Pons (tissue), 1 donor: ENCODE measurements at places on chromosomes 12 and 14.
A peak's percentile ranks its signal among the peaks of the same experiment; 100 is the strongest.

DNA sequence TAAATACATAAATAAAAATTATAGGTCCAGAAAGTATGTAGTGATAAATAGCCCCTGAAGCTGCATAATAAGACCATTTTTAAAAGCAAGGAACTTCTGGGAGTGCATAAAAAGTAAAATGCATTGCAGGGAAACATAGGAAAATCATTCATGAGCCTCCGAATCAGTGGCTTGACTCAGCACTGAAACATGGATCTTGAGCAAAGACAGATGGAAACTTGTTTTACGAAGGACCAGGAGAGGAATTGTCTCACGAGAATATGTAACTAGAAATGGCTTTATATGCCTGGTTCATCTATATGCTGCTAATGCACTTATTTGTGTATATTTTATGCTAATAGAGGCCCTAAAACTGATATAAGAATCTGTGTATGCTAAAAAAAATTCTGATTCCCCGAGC, 14.7 kb downstream of the TMEM30B start:
- DNase-seq: no peak

DNA sequence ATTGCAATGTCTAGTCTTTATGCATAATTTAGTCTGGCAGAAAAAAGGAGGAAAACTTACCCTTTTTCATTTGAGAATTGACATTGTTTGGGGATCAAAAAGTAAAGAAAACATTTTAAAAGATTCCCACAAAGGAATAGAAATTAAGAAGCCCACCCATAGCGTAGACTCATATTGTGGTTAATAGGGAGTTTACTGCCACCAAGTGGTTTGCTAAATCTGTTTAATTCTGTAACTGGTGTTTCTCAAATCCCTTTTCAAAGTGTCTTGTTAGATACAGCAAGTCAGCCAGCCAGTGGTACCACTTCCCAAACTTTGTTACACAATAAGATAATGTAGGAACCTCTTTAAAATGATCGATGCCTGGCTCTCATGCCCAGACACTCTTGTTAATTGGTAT, 180.3 kb downstream of the IPO8 start:
- DNase-seq: peak; percentile 35

GRCh38 chr12:124026755-124027745, 54.0 kb downstream of the ZNF664 start:
- no peak for DNase-seq

DNA sequence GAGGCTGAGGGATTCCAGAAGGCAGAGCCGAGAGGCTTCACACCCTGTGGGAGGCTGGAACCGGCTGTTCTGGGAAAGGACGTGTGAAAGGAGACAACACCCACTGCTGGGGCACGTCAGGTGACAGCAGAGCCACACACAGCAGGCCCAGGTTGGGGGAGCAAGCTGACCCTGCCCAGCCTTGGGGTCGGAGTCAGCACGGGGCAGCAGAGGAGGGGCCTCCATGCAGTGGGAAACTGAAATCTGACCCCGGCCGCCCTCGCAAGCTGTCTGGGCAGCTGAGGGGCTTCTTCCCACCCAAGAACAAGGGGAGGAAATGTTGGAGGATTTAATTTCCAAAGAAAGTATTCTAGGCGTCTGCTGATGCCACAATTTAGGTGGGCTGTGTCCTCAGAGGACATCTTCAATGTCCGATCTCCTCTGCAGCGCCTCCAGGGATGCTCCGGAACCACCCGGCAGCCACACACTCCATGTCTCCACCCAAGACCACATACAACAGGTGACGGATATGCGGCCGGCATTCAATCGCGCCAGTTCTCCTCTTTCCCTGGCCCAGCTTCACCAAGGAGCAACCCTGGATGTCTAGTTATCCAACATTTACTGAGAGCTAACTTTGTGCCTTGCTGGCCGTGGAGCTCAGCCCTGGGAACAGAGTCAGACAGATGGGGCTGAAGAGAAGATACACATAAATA, 30.7 kb downstream of the SNRNP35 start:
- DNase-seq: no peak

- DNase-seq: no peak
Measured at GRCh38 chr12:13293096-13293495, 96.6 kb downstream of the EMP1 start.

- no peak for DNase-seq
Measured at GRCh38 chr12:82746668-82747067, 60.0 kb downstream of the TMTC2 start.

DNA sequence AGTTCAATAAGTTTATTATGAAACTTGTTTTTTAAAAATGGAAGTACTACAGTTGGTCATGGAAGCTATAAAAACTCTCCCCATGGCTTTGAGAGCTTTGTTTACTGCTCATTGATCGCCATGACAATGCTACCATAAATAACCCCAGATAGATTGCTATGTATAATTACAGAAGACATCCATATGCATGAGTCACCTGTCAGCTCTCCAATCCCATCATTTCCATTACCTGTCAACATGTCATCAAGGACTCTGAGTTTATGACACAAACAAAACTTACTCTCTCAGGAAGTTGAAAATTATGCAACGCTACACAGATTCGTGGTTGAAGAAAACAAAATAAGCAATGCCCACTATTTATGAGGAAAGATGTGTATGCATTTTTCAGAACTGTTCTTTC, 144.4 kb downstream of the SEC23A start:
- DNase-seq: no peak

DNA sequence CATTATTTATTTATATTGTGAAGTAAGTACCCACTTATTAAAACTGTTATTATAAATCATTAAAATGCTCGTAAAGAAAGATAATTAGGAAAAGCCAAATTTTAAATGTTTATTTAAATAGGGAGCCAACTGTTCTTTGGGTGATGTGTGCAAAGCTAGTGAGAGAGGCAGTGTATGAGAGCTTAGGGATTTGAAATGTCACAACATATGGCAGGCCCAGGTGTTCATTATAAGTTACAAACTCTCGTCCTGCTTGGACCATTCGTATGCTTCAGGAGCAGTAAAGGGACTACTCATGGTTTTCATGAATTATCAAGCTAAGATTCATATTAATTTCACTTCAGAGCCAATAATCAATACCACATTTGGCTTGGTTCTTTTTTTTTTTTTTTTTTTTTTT, 154.5 kb downstream of the TGFB3 start:
- DNase-seq: no peak

GRCh38 chr12:130799051-130799450, 40.0 kb downstream of the STX2 start:
- DNase-seq: no peak

- DNase-seq: no peak
Measured at GRCh38 chr14:92549859-92550230, 36.3 kb downstream of the RIN3 start.

DNA sequence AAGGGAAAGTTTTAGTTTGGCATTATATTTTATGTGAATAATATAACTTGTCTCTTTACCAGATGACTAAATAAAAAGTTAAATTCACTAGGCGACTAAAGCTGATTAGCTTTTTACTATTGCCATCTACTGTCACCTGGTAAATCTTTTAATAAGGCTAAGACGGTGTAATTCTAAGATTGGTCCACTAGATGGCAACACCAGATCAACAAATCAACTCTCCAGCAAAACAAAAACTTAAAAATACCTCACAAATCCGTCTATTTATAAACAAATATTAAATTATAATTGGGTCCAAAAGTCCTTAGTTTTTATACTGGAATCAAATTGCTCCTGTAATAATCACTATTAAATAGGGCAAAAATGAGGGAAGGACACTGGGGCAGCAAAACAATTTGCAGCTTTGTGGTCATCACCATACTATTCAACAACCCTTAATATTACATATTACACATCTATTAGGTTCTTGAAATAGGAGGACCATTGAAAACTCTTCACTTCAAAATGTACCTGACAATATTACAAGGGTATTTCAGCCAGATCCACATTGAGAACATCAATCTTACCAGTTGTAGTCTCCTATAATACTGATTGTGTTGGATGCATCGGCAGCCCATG, 47.9 kb downstream of the GALC start:
- peak; percentile 72 for DNase-seq

DNA sequence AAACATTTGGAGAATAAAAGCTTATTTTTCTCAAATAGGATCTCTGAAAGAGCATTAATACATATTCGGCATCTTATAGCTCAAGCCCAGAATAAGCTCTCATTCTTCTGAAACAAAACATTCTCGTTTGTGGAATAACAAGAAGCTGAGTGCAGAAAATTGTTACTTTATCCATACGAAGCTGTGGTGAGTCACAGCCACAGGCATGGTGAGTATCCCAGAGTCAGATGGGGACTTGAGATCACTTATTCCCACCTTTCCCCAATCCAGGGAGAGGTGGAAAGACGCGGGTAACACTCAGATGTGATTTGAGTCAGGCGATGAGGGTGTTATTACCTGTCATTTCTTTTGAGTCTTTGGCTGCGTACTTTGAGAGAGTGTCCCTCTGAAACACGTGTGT, 214.6 kb upstream of the TMEM132C start:
- DNase-seq: no peak

- DNase-seq: no peak
Measured at GRCh38 chr14:20904393-20905029, 13.3 kb downstream of the RNASE3 start.
